Activated T-helper 2 cell treated with anti-CD3 and anti-CD28 coated beads, Interferon-gamma antibody, Interleukin-2, Interleukin-4, amounts not matched to agents 10 μg/mL and 5 μg/mL and 100 μg/mL, durations not matched to agents 14 hours and 24 hours and 36 hours (primary cell): ENCODE measurements at places on chromosomes 3 and 15.

DNA sequence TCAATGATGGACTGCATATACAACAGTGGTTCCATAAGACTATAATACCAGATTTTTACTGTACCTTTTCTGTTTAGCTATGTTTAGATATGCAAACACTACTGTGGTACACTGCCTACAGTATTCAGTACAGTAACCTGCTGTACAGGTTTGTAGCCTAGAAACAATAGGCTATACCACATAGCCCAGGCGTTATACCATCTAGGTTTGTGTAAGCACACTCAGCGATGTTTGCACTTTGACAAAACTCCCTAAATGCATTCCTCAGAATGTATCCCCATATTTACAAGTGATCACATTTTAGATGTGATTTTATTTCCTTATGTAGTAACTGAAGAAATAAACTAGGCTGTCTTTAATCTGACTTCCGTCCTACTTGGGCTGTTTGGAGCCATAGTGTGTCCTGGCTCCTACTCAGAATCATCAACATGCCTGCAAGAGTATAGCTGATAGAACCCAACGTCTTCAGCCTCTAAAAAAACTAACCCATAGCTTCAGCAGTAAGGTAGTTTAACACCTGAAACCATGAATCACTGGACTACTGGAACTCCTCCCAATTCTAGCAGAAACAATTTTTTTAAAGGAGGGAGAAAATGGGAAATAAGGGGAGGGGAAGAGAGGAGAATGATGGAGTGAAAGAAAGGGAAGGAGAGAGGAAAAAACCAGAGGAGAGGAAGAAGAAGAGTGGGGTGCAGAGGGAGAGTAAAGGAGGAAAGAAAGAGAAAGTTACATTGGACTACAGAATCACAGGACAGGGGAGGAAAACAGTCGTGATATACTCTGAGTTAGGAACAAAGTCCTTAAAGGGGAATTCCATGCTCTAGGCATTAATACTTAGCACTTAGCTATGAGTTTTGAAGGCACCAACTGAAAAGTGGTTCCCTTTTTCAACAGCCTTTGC, 67.7 kb upstream of the PLXND1 start:
- no peak for DNase-seq

DNA sequence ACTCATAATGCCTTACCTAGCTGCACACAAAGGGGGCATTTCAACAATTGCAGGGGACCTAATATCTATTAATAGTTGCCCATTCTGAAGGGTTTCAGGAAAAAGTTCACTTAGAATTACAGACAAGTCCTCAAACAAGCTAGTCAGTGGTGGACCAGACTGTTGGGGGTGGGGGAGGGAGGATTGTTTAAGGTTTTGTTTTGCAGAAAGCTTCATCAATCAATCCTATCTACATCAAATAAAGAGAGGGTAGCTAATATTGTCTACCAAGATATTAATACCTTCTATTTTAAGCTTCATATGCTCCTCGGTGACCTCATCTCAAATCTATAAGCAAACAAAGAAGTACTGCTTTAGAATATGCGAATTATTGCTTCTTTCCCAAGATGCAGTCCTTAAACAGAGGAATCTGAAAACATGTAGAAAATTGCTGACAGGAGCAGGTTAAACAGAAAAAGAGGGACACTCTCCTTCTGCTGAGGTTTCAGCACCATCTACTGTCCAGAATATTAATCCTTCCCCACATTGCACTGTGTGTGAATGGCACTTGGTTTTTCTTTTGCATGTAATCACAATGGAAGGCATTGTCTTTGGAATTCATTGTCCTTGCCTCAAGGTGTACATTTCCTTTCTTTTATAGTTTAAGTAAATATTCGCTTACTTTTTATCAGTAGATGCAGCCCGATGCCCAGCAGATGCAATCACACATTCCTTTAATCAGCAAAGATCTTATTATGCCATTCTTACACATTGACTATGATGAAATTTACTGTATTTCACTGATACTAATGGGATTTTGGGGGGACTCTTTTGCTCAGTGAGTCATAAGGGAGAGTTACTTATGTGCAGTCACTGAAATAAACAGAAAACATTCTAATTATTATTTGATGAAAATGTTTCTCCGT, 94.7 kb downstream of the IL5RA start:
- no peak for DNase-seq

GRCh38 chr3:5221701-5222100, 34.2 kb downstream of the EDEM1 start:
- DNase-seq: no peak

- no peak for DNase-seq
Observed at GRCh38 chr15:58249646-58250312, 111.6 kb downstream of the AQP9 start.

GRCh38 chr3:195583831-195584542, at the start of gene APOD:
Gene APOD, minus strand, starts transcription at chr3:195583940. Its CDS starts 4,479 bp downstream, at chr3:195579461.
- DNase-seq: no peak

- DNase-seq: no peak
Observed at GRCh38 chr3:193132964-193133363, 108.1 kb upstream of the PLAAT1 start.

DNA sequence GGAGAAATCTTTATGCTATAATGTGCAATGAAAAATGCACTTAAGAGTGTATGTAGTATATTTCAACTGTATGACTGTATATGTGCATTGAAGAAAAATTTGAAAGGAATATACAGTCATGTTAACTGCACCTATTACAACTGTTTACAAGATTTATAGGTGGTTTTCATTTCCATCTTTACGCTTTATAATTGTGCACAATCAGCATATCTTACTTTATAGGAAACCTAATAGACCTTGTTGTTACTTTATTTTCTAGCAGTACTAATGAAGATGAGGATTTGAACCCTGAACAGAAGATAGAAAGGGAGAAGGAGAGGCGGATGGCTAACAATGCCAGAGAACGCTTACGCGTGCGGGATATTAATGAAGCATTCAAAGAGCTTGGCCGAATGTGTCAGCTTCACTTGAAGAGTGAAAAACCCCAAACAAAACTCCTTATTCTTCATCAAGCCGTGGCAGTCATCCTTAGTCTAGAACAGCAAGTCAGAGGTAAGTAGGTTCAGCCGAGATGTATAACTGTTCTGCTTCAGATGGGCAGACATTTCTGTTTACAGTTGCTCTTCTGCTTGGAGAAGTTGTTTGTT, 103.4 kb upstream of the CGNL1 start:
- no peak for DNase-seq

DNA sequence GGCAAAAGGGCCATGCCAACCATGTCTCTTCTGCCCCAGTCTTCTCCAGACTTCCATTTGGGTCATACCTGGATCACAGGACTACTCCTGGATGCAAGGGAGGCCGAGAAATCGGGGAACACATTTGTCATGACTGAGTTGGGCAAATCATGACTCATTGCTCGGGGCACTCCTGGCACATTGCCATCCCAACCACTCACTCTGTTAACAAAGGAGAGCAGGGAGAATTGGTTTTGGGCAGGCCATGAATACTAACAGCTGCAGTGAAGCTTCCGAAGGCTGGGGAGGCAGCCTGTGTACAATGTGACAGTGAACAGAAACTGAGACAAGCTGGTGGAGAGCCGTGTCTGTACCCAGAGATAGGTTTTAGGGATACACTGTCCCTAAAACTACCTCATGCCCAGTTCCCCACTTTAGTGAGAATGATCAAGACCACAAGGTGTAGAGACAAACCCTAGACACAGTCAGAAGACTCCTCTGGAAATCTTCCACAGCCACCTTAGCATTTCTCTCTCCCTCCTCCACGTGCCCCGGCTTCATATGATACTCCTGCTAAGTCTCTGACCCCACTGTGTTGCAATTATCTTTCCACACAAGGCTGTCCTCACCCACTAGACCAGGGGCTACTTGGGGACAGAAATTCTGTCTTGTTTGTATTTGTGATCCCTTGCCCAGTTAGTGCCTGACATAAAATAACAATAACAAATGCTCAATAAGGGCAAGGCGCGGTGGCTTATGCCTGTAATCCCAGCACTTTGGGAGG, 10.5 kb upstream of the BUB1B start:
- no peak for DNase-seq

DNA sequence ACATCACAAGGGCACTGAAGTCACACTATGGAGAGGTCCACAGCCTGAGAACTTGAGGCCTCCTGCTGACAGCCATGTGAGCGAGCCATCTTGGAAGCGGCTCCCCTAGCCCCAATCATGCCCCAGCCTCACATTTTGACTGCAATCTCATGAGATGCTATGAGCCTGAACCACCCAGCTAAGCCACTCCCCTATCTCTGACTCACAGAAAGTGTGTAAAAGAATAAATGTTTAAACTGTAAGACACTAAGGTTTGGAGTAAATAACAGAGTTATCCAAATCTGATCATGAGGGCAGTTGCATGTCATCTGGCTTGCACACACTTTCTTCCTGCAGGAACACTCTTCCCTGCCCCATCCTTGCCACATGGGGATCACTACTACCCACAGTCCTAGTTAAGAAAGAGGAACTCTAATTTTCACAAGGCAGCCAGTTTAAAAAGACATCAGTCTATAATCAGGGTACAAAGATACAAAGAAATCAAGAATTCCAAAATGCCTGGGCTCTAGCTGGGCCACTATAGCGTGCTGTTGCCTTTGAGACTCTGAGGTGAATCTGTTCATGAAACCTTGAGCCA, 494.2 kb downstream of the FOXP1 start:
- DNase-seq: no peak

DNA sequence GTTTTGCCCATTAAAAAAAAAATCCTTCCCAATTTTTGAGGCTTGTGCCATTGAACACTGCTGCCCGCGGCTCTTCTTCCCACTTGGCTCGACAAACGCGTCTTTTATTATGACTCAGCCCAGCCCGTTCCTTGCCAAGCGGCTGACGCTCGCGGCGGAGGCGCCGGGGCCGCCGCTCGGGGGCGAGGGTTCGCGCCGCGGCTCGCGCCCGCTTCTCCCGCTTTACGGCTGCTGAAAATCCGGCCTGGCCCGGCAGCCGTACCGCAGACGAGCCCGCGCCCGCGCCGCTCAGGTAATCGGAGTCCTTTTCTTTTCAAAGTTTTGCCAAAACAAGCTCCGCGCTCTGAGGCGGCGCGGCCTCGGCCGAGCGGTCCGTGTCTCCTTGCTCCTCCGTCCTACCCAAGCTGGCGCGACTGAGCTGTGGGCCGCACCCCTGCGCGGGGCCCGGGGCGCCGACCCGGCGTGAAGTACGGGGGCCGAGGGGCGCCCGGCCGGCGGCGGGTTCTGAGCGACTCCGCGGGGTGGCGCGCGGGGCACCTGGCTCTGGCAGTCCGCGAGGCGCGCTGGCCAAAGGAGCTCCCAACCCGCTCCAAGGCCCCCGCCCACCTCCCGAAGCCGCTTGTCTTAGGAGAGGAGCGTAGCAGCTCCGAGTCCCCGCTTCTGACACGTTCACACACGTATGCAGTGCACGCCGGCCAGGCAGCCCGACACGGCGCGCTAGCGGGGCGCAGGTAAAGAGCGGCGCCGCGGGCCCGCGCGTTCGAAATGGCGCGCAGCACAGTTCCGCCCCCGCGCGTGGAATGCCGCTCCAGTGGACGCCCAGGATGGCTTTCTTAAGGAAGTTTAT, 418.2 kb upstream of the NAALADL2 start:
- peak; percentile 50 for DNase-seq

- no peak for DNase-seq
Observed at GRCh38 chr3:35505181-35505580, 134.1 kb upstream of the ARPP21 start.

- no peak for DNase-seq
Observed at GRCh38 chr3:117346901-117347300, 637.3 kb downstream of the TUSC7 start.

- DNase-seq: no peak
Observed at GRCh38 chr3:59318881-59319280, 269.1 kb upstream of the CFAP20DC start.

DNA sequence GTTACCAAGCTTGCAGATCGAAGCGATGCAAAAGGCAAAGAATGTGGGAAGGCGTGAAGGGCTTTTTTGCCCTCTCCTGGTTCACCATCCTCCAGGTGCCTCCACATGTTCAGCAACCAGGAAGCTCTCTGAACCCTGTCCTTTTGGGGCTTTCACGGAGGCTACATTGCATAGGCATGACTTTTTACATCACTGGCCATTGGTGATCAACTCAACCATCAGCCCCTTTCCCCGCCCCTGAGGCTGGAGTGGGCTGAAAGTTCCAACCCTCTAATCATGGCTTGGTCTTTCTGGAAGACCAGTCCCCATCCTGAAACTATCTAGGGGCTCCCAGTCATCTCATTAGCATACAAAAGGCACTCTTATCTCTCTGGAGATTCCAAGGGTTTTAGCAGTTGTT, 52.6 kb downstream of the UACA start:
- no peak for DNase-seq

- no peak for DNase-seq
Observed at GRCh38 chr3:81315030-81315429, 446.4 kb downstream of the GBE1 start.

GRCh38 chr3:97901313-97902248, 70.7 kb downstream of the RIOX2 start:
- no peak for DNase-seq

- no peak for DNase-seq
Observed at GRCh38 chr15:52309154-52309548, 13.5 kb upstream of the MYO5C start.

- DNase-seq: no peak
Observed at GRCh38 chr3:47225310-47225906, 57.2 kb downstream of the KIF9 start.
